ENCODE measurements at places on chromosomes 16 and 17.

GRCh38 chr16:17343728-17344127, 127.0 kb downstream of the XYLT1 start:
- no peak for DNase-seq

- DNase-seq, result no peak
Observed at GRCh38 chr17:30550512-30551273, 73.5 kb downstream of the GOSR1 start.

- no peak for DNase-seq
Observed at GRCh38 chr17:42016411-42016831, 818 bp downstream of the DNAJC7 start.

GRCh38 chr17:57257195-57257894, 1.0 kb downstream of the MSI2 start:
- DNase-seq, result no peak

GRCh38 chr16:52068447-52069074, 478.4 kb downstream of the TOX3 start:
- peak; percentile 42 for DNase-seq

GRCh38 chr16:8714174-8714573, 39.8 kb downstream of the ABAT start:
- DNase-seq, result no peak

DNA sequence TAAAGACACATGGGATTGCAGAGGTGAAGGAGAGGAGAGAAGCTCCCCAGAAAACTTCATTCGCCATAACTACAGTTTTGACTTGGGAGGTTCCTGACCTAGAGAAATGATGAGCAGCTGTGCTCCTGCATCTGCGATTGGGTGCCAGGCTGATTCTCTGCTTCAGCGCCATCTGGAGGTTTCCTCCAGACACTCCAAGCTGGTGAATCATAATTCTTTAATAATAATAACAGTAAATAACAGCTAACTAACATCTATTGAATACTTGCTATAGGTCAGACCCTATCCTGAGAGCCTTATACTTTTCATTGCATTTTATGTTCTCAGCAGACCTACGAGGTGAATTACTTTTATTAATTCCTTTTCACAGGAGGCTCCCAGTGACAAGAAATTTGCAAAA, 575.8 kb downstream of the TOX3 start:
- no peak for DNase-seq

GRCh38 chr17:73182616-73183310, 10.1 kb upstream of the COG1 start:
- peak; percentile 68 for DNase-seq

DNA sequence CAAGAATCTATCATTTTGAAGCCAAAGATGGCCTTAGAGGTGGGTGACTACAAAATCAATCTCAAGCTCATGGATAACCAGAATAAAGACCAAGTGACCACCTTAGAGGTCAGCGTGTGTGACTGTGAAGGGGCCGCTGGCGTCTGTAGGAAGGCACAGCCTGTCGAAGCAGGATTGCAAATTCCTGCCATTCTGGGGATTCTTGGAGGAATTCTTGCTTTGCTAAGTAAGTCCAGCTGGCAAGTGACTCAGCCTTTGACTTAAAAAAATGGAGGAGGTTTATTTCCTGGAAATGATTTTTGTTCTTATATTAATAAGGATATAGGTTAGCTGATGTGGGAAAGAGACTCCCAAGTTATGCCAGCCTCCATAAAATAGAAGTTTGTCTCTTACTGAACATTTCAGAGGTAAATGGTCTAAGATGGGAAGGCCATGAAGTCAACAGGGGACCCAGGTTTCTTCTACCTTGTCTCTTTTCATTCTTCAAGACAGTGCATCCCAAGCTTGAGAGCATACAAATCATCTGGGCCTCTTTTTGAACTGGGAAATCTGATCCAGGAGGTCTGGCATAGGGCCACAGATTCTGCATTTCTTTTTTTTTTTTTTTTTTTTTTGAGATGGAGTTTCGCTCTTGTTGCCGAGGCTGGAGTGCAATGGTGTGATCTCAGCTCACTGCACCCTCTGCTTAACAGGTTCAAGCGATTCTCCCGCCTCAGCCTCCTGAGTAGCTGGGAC, 19.8 kb upstream of the TANGO6 start:
- DNase-seq, result peak; percentile 25

DNA sequence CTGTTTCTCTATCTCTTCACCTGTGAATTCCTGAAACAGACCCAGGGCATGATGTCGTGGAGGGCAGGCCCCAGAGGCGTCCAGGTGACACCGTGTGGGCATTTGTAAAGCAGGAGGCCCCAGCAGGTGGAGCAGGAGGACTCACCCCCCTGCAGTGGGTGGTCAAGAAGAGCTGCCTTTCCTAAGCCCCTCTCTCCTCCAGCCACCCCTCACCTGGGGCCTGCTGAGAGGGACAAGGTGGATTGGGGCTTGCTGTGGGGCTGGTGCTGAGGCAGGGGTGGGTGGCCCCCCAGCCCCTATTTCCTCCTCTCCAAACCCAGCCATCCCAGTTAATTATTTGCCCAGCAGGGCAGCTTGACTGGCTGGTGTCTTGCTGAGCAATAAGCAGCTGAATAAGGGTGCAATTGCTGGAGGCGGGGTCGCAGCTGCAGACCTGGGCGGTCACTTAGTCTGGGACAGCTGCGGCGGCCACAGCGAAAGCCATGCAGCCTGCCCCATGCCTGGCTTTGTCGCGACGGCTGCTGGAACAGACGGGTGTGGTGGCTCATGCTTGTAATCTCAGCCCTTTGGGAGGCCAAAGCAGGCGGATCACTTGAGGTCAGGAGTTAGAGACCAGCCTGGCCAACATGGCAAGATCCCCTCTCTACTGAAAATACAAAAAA, 56.4 kb downstream of the JPH3 start:
- no peak for DNase-seq

DNA sequence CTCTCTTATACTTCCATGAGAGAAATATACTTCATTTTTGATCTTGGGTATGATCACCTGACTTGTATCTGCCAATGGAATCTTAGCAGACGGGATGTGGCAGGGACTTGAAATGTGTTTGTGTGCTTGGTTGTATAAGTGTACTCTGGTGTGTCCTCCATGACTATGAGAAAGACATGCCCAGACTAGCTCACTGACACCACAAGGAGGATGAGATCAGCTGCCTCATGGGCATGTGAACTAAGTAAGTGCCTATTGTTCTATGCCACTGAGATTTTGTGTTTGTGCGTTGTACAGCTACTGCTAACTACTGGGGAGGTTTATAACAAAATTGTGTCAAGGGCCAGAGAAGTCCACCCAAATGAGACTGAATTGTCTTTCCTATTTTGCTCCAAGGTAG, 402.2 kb upstream of the SALL1 start:
- no peak for DNase-seq

- no peak for DNase-seq
Observed at GRCh38 chr17:48113201-48113676, 5.7 kb downstream of the SNX11 start.

DNA sequence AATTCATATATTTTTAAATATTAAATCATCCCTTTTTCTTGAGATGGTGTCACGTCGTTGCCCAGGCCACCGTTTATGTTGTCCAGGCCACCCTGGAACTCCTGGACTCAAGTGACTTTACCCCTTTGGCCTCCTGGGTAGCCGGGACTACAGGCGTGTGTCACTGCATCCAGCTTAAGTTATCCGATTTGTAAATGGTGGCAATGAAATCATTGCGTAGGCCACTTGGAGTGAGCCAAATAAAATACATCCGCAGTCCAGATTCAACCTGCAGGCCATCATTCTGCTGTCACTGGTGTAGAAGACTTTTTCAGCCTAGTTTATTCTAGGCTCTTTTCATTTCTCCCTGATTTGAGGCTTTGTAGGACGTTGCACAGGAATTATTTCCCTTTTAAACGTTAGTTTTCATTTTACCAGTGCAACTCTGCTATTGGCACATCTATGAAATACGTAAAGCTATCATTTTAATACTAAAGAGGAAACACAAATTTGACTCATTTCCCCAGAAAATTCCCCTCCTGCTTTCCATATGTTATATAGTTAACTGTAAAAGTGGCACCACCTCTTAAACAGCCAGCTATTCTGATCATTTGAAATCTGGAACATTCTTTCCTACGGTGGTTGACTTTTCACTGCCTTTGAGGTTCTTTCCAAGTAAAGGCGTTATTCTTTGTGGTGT, 449.8 kb downstream of the MAF start:
- no peak for DNase-seq

GRCh38 chr17:46968224-46968834, 10.7 kb downstream of the RPRML start:
- no peak for DNase-seq

GRCh38 chr16:76963614-76964315, 227.2 kb upstream of the MON1B start:
- DNase-seq, result no peak

DNA sequence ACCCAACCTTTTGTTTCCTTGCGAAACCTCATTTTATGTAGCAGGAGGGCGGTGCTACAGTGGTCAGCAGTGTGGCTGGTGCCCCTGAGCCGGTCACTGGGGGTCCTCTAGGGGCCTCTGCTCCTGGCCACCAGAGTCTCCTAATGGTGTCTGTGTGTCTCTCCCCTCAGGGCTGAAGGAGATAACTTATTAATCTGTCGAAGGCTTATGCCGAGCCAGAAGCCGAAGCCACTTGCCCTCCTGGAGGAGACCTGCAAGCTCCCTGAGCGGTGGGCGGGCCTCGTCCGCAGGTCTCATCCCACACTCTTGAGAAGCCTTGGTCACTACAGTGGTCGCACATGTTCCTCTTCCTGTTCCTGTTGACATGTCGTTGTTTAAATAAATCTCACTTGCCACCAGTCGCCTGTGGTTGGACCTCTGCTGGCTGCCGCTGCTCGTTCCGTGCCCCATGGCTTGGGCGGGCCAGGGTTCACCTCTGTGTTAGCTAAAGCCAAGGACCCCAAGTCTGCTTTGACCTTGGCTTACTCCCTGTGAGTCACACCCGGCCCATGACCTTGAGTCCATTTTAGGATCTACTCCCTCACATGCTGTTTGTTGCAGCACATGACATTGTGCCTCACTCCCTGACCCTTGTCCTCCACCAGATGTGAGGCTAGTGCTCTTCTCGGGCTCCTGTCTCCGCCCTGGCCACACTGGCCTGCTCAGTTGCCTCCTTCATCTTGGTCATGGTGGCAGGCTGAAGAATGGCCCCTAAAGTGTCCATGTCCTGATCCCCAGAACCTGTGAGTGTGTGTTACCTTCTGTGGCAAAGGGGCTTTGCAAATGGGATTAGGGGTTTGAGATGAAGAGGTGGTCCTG, 38.7 kb upstream of the AQP8 start:
- peak; percentile 12 for DNase-seq

DNA sequence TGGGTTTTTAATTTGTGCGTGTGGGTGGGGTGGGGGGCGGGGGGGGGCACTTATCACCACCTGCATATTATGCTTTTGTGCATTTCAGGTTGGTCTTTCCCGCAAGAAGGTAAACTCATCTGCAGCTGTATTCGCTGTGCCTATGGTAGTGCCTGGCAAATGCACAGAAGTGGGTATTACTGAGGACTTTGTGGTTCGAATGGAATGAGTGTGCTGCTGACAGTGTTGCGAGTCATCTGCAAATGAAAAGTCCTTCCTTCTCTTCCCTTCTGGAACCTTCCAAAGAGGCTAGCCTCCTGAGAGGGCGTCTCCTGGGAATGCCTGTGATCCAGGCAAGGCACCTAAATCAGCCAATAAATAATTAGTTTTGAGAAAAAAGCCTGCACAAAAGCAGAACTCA, 532.9 kb downstream of the MAF start:
- no peak for DNase-seq

DNA sequence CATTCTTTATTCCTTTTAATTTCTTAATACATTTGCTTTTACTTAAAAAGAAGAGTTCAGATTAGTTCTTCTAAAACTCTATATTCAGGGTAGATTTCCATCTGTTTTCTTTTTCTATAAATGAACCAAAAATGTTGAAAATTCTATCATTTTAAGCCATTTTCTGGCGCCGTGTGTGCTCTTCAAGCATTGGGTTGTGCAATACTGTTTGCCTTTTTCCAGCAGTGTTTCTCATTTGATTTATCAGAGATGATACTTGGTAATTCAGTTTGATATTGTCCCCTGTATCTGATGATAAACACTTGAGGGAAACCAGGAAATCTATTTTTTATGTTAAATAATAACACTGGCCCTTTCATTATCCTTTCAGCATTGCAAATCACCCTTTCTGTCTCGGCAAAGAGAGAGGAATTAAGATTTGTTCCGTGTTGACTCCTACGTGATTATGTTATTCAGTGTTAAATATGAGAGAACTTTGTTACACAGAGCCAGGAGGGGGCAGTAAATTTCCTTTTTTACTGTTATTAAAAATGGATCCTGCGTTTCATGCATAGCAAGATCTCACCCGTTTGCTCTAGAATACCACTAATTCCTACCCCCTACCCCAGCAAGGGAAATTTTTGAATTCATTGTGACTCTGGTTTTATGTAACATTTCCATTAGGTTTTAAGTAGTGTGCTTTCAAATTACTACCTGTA, 606.9 kb upstream of the RBFOX1 start:
- DNase-seq, result no peak

Measured in right hindlimb (tissue), 1 donor.